ENCODE measurements at places on chromosomes 11 and 22.

GRCh38 chr22:22836635-22837034 is 51.0 kb upstream of the IGLL5 start:
- H3K27ac ChIP-seq: no peak overlapping the region
- peaks cover 49% of the 10 kb centered on the region for H3K27me3 ChIP-seq
- no peaks in the 10 kb centered on the region for H3K36me3 ChIP-seq
- H3K4me1 ChIP-seq: no peaks in the 10 kb centered on the region
- no peak overlapping the region for H3K4me3 ChIP-seq

GRCh38 chr11:20652150-20652806 is 17.1 kb upstream of the NELL1 start:
- peaks cover 4% of the 10 kb centered on the region for H3K4me1 ChIP-seq
- H3K4me3 ChIP-seq: no peak overlapping the region
- H3K36me3 ChIP-seq: no peaks in the 10 kb centered on the region
- DNase-seq: no peak
- no peak overlapping the region for H3K27ac ChIP-seq
- no peaks in the 10 kb centered on the region for H3K27me3 ChIP-seq

GRCh38 chr11:68282141-68282860 is 10.5 kb upstream of the C11orf24 start:
- H3K4me1 ChIP-seq: no peaks in the 10 kb centered on the region
- DNase-seq: no peak
- H3K4me3 ChIP-seq: no peak overlapping the region
- H3K27me3 ChIP-seq: no peaks in the 10 kb centered on the region

DNA sequence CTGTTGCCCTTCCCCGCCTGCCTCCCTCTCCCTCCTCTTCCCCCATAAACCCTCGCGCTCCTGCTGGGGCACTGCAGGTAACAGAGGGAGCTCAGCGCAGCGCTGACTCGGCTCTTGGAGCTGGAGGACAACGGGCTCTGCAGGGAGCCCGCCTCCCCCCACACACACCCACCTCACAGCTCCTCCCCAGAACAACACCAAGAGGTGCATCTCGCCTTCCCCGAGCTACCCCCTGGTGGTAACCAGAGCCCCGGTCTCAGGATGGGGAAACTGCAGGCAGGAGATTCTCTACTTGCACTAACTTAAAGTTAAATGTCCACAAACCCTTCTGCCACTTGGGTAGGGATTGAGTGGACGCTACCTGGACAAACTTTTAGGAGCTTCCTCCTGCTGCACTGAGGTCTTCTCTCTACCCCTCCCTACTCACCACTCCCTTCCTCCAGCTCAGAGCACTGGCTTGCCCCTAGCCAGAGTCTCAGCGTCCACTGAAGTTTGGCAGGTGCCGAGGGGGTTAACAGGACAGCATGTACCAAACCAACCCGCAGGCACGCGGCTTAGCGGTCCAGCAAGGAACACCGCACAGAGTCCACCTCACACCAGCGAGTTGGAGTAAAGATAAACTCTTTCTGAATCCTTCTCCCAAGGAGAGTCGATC is 4.0 kb upstream of the SCN4B start:
- H3K4me3 ChIP-seq: peak overlapping the region; percentile 14
- H3K4me1 ChIP-seq: peaks cover 37% of the 10 kb centered on the region
- no peaks in the 10 kb centered on the region for H3K36me3 ChIP-seq

GRCh38 chr11:2564588-2565425 is 120.0 kb downstream of the KCNQ1 start:
- no peak for DNase-seq
- no peak overlapping the region for H3K27ac ChIP-seq
- no peaks in the 10 kb centered on the region for H3K27me3 ChIP-seq
- no peak overlapping the region for H3K4me3 ChIP-seq
- no peaks in the 10 kb centered on the region for H3K36me3 ChIP-seq

Measured in H1 (cell line).